ENCODE measurements at places on chromosomes 16 and 17. TPM values are rescaled to one million over a fixed set of nuclear protein-coding genes. Genes with fewer than 3 reads are reported as not detected.

- peak; percentile 33 for DNase-seq
Observed at GRCh38 chr17:76540381-76541300, 797 bp downstream of the PRCD start.

DNA sequence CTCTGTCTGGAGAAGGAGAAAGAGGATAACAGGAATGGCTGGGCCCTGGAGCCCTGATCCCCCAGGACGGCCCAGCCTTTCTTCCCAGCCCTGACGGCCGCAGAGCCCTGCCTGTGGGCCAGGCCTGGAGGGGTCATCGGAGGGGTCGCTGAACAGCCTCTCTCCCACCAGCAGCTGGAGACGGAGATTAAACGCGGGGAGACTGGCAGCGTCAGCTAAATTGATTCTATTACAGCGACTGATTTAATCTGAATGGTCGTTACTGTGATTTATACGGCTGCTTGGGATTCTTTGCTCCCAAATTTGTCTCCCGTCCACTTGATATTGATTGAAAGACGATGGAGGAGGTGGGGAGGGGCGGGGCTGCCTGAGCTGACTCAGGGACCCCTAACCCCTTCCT, 7.1 kb upstream of the CDH15 start:
- no peak for DNase-seq

DNA sequence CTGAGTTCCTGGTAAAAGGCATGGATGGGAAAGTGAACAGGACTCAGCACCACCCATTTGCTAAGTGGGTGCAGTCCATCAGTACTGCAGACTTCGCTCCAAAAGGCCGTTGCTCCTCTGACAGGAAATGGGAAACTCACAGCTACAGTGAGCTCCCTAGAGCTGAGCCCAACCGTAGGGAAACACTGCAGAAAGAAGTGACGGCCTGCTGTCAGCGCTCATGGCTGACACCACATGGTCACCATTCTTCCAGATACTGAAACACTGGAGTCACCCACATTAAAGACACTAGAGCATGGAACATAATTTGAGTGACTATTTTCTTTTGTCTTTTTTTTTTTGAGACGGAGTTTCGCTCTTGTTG, 31.9 kb downstream of the UBE2O start:
- no peak for DNase-seq

DNA sequence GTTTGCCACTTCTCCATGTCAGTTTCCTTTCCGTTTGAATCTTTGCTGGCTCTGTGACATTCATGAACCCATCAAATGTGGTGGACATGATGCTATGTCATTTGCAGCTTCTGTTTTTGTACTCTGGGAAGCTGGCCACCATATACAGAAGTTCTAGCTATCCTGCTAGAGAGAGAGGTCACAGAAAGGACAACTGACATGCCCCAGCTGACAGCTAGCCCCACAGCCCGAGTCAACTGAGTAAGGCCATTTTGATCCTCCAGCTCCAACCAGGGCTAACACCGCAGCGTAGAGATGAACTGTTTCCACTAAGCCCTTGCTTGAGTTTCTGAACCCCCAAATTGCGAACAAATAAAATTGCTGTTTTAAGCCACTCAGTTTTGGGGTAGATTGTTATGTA, 33.8 kb downstream of the CCDC42 start:
- no peak for DNase-seq

DNA sequence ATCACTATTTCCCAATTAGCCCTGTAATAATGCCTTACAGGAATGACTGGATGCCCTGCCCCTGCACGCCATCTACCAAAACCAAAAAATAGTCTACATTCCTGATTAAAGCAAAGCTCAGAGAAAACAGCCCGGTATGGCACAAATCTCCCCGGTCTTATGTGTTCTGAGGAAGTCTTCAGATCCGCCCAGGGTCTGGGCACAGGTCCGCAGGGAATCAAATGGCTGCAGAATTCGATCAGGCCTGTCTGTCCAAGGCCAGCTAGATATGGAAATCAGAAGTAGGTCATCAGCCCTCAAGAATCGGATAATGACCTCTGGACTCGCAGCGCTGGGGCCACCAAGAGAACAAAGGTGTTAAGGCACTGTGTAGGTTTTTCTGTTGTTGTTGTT, 171.0 kb downstream of the ZFHX3 start:
- no peak for DNase-seq

GRCh38 chr17:80855196-80855947, 136.3 kb upstream of the CHMP6 start:
- DNase-seq, result no peak

GRCh38 chr16:66856801-66857200, 12.6 kb downstream of the CA7 start:
- DNase-seq, result no peak

The SMPD3 gene
- 1.8 TPM for polyA plus RNA-seq

Measured in naive thymus-derived CD4-positive, alpha-beta T cell (primary cell).